Nephron progenitor cell (in vitro differentiated cells): ENCODE measurements at places on chromosomes 12 and 14.

DNA sequence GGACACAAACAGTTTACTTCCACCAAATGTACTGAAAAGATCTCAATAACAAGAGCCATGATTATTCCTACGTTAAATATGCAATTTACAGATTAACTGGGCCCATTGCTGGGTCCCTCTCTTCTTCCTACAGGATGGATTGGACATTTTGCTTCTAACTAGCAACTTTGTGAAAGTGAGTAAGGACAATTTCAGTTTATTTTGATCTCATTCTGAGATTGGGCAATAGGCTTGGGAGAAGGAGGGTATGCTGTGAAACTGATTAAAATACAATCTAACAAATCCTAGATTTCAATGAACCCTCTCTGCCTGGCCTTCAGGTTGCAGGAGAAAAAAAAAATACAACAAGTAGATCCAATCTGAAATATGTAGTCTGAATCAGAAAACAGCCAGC lies 121.5 kb downstream of the PRKD1 start:
- DNase-seq = no peak

GRCh38 chr12:49552014-49552413 lies 13.2 kb downstream of the KCNH3 start:
- no peak for DNase-seq

GRCh38 chr12:19483727-19484126 lies 44.4 kb downstream of the AEBP2 start:
- DNase-seq = no peak

- no peak for DNase-seq
Measured at GRCh38 chr14:58732387-58732786, 94.6 kb downstream of the DACT1 start.

GRCh38 chr14:52395728-52396127 lies 81.6 kb downstream of the PTGER2 start:
- DNase-seq = no peak

GRCh38 chr12:121444842-121445202 lies 44.9 kb downstream of the RNF34 start:
- DNase-seq = no peak

DNA sequence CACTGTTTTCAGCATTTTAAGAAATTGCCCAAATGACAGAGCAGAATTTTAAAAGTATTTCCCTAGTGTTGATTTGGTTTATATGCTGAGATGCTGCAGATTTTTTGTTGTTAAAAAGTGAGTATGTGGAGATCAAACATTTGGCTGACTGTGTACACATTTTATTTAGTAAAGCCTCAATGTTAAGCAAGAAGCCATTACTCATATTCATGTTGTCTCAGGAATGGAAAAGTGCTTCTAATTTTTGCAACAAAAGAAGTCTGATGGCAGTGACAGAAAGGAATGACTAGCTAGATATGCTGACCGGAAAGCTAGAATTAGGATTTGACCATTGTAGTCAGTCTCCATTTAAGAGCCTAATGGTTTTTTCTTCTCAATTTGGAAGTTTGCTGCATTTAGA lies 22.5 kb downstream of the SLC38A6 start:
- DNase-seq = no peak

DNA sequence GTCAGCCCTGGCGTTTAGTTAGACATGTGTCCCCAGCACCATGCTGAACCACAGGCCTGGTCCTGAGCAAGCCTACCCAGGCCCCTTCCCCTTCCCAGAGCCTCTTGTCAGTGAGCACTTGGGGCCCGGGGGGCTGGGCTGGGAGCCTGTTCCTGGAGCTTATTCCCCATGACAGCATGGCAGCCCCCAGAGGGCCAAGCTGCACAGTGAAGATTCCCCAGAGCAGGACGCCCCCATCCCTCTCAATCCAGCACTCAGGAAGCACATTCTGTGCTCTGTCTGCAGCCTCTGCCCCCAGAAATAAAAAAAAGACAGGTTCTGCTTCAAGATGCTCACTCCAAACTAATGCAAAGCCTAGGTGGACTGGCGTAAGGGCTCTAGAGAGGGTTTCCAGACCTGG lies 117.3 kb downstream of the LGMN start:
- DNase-seq = no peak

DNA sequence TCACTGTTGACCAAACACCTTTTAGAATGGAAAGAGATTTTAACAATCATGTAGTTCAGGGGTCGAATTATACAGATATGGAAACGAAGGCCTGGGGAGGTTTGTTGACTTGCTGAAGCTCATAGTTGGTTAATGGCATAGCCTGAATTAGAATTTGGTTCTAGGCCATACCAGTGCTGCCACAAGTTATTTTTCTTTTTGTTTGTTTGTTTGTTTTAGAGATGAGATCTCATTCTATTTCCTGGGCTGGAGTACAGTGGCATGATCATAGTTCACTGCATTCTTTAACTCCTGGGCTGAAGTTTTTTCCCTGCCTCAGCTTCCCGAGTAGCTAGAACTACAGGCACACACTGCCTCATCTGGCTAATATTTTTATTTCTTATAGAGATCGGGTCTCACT lies 25.4 kb upstream of the ALG10B start:
- DNase-seq = no peak

GRCh38 chr14:61512026-61512834 lies 183.1 kb upstream of the HIF1A start:
- DNase-seq = no peak

DNA sequence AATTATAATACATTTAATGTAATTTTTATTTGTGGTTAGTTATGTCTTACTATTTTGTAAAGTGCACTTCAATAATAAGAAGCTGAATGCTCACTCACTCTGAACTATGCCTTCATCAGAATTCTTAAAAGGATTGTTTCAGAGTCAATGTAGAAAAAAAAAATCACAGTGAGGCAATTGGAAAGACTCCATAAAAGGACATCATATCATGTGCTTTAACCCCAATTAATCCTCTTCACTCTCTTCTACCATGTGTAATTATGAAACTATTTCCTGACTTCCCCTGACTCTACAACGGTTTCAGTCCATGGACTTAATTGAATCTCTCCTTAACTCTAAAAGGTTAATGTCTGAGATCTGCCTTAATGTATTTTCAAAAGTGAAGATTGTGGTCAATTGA lies 250.4 kb upstream of the ALG10 start:
- DNase-seq = no peak

- DNase-seq = no peak
Measured at GRCh38 chr14:93042968-93043940, 72.5 kb downstream of the ITPK1 start.

GRCh38 chr12:818733-819132 lies 66.4 kb downstream of the WNK1 start:
- DNase-seq = no peak

DNA sequence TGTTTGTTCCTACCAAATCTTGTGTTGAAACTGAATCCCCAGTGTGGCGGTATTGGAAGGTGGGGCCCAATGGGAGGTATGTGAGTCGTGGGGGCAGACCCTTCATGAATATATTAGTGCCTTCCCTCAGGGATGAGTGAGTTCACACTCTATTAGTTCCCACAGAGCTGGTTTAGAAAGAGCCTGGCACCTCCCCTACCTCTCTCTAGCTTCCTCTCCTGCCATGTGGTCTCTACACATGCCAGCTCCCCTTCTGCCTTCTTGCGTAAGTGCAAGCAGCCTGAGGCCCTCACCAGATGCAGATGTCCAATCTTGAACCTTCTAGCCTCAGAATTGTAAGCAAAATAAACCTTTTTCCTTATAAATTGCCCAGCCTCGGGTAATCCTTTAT lies 105.8 kb downstream of the SPTSSA start:
- no peak for DNase-seq

- DNase-seq = no peak
Measured at GRCh38 chr12:26690601-26691000, 142.4 kb downstream of the ITPR2 start.

GRCh38 chr12:47755655-47756562 lies 2.8 kb downstream of the RAPGEF3 start:
- peak; percentile 49 for DNase-seq

DNA sequence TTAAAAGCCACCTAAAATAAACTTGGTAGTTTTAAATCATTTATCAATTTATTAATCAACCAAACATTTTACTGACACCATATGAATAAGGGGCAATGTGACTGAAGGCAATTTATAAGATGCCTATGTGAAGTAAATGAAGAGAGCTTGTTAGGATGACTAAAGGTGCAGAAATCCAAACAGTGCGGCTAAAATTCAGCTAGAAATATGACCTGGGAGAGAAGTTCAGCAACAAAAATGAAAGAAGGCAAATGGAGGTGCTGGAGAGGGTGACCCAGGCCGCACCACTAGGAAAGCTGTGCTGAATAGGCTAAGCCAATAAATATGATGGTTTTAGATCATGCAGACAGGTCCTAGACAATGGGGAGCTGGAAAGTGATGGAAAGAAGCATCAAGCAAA lies 403.7 kb downstream of the BTG1 start:
- no peak for DNase-seq

DNA sequence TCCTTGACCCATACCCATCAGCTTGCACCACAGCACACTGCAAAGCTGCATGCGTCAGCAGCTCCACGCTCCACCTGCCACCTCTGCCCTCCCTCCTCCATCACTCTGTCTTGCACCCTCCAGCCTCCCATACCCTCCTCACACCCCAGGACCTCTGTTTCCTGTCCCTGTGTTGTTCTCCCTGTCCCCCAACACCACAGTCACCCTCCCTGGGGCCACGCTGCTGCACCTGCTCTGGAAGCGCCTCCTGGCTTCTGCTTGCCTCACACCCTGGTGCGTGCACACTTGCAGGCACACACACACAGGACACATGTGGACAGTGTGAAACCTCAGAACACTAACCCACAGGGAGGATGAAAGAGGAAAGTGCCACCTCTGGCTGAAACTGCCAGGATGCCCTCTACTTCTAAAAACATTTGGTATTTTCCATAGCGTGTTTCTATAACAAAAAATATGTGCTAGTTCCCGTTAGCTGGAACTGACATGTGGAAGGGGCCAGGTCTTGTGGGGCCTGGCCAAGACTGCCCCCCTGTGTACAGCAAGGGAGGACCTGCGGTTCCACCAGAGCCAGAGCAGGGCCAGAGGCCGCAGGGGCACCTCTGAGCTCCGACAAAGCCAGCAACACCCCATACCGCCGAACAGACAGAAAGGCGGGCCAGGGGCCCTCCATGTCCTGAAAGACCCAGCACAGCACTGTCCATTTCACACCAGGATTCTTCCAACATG lies 10.0 kb downstream of the BRF1 start:
- no peak for DNase-seq

DNA sequence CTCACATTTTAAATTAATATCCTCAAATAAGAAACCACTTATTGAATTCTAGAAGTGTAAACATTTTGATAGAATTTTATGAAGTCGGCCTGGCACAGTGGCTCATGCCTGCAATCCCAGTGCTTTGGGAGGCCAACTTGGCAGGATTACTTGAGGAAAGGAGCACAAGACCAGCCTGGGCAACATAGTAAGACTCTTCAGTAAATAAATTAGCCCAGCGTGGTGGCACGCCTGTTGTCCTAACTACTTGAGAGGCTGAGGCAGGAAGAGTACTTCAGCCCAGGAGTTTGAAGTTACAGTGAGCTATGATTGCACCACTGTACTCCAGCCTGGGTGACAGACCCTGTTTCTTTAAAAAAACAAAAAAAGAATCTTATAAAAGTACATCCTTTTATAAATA lies 8.9 kb upstream of the ZNF410 start:
- DNase-seq = no peak

GRCh38 chr12:91215940-91216454 lies 33.4 kb upstream of the DCN start:
- DNase-seq = no peak

DNA sequence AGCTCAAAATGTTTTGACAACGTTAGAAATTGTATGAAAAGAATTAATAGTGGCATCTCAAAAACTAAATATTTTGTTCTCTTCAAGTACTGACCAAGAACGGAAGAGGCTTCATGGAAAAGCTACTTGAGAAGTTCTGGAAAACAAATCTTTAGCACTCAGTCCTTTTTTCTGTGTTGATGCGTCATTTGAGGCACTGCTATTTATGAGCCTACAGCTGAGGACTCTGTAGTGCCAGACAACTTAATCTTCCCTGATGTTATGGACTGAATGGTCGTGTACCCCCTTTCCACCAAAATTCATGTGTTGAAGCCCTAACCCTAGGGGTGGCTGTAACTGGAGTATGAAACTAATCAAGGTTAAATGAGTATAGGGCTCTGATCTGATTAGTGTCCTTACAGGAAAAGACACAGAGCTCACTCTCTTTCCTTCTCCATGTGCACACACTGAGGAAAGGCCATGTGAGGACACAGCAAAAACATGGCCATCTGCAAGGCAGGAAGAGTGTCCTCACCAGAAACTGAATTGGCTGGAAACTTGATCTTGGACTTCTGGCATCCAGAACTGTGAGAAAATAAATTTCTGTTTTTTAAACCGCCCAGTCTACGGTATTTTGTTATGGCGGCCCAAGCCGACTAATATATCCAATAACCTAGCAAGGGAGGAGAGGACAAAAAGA lies 337.0 kb upstream of the CLEC14A start:
- no peak for DNase-seq

GRCh38 chr12:98870504-98870903 lies 225.4 kb downstream of the APAF1 start:
- DNase-seq = no peak
